ENCODE measurements at places on chromosomes 6 and 20.
A peak's percentile ranks its signal among the peaks of the same experiment; 100 is the strongest.

DNA sequence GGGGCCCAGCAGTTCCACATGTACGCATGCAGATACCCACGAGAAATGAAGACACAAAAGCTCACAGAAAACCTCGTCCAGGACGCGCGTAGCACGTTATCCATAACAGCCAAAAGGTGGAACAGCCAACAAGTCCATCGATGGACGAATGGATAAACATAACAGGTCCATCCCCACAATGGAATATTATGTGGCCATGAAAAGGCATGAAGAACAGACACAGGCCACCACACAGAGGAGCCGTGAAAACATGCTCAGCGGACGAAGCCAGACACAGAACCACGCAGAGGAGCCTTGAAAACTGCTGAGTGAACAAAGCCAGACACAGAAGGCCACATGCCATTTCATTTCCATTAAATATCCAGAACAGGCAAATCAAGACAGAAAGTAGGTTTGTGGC lies 38.0 kb downstream of the SLC2A4RG start:
- DNase-seq = no peak

DNA sequence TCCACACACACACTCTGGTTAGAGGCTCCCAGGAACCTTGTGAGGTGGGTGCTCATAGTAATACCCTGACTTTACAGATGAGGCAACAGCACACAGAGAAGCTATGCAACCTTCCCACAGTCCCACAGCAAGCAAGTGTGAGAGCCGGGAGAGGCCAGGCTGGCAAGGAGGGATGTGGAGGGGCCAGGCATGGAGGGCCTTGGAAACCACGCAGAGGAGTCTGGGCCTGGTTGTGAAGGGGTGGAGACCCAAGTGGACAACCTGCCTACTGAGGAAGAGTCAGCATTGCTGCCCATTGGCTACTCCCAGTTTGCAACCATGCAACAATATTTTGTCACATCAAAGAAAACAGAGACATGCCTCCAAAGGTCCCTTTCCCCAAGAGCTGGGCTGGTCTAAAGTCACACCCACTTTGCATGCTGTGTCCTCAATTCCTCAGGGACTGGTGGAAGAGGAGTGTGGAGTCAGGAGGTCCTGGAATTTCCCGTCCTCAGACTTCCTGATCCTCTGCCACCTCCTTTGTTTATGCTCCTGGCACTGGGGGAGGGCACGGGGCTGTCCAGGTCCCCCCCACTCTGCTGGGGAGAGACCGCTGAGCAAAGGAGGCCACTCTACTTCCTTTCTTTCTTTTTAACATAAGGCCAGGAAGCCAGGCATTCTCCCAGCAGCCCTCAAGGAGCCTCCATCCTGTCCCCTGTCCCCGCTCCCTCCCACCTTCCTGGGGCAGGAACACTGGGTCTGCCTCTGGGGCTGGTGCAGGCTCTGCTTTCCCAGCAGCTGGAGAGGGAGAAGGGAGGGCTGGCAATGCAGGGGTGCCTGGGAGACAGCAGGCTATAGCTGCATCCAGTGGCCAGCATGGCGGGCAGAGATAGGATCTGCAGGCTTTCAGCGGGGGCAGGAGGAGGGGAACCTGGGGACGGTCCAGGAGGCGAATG lies 68.3 kb downstream of the NOL4L start:
- DNase-seq = no peak

- no peak for DNase-seq
Observed at GRCh38 chr6:108123481-108123929, 42.3 kb upstream of the NR2E1 start.

DNA sequence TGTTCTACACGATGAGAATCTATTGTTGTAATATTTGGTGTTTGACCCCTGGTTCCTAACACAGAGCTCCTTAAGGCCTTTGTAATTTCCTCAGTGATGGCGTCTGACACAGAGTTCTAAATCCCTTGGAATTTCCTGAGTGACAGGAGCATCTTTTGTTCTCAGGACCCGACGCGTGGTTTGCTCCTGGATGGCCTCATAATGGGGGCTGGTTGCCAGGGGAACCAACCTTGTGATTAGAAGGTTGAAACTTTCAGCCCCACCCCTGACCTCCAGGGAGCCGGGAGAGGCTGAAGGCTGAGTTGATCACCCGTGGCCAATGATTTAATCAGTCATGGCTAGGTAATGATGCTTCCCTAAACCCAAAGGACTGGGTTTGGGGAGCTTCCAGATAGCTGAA lies 20.5 kb upstream of the ZNF133 start:
- no peak for DNase-seq

DNA sequence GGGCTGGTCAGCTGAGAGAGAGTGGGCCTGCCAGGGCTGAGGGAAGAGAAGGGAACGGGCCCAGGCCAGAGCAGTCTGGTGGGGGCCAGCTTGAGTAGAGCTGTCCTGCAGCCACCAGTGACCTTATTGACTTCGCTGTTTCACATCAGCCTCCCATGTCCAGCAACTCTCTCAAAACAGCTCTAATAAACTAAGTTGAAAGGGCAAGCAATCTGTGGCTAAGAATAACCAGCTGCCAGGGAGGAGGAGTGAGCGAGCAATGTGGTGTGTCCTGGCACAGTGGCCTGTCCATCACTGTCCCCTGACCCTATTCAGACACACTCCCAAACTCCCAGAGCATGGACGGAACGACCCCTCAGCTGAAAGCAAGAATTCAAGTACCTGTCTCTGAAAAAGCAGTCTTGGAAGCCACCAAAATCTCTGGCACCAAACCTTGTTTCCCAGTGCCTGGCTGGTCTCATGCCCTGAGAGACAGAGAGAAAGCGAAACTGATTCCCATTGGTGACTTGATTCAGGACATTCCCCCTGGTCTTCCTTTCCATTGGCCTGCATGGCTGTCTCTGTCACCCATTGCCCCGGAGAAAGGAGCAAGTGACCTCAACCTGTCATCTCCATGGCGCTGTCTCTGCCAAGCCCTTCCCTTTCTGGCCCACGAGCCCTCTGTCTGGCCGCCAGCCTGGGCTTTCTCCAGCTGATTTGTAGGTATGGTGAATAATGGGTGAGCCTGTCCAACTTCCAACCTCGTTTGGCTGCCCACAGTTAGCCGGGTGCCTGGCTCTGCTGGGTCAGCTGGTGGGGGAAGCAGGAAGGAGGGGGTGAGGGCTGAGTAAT lies at the start of gene DDO:
Gene DDO, minus strand, starts transcription at position 490 of the 831 bp plus-strand sequence. CDS start 2,113 bp downstream, outside the sequence.
- DNase-seq = no peak

DNA sequence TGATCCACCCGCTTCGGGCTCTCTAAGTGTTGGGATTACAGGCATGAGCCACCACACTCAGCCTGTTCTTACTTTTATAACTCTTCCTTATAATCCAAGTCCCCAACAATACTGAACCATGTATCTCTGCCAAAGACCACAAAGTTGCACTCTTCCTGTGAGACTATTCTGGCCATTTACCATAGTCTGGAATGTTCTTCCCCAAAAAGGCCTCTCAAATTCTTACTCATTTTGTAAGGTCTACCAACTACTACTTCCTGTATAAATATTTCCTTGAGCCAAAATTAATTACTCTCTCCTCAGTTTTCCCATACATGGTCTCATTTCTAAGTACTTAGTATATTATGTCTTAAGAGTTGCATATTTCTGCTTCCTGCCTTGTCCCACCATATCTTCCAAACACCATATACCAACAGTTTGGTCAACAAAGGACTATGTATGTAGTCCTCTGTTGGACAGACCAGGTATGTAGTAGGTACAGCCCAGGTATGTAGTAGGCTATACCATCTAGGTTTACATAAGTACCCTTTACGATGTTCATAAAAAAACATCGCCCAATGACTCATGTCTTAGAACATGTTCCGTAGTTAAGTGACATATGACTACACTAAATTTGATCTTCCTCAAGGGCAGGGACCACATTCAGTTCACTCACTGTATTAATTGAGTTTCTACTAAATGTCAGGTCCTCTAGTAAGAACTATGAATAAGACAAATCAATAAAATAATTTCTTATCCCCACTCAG lies 22.0 kb downstream of the RANBP9 start:
- DNase-seq = no peak

DNA sequence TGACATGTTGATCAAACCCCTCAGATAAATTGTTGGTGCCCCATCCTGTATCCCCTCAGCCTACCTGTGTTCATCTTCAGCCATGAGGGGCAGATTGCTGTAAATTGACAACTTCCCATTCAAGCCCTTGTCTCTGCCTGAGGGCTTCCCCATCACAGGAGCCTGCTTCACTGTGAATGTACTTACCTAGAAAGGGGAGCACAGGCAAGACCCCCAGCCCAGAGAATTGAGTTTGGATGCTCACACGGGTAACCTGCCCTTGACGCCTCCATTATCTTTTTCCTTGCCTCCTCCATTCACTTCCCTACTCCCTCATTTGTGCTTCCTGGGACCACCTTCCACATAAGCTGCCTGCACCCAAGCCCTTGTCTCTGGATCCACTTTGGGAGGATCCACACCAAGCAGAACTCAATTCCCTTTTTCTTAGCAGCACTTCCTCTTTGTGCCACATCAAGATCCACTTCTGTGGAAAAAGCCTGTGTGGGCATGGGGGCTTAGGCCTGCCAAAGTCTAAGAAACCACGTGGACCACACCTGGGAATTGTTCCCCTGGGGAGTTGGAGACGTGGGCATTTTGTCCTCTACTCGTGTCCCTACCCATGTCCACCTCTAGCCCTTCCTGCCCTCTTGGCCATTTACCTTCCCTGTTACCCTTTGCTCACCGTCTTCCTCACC lies 103.4 kb upstream of the FOXA2 start:
- DNase-seq = no peak

GRCh38 chr6:32840604-32841246 lies 2.2 kb upstream of the TAP2 start:
- DNase-seq = no peak

DNA sequence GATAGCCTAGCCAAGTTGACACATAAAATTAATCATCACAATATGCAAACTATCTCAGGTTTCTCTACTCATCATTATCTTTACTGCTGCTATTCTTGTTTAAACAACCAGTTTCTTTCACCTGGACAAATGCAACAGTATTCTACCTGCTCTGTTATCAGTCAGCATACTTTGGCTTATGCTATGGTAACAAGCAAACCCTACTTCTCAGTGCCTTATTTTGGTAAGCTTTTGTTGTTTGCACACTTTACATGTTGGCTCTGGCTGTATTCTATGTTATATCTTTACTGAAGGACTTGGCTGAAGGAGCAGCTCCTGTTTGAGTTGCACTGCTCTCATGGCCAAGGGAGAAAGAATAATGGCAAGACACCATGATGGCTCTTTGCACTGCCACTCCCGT lies 463.1 kb downstream of the EPM2A start:
- no peak for DNase-seq

DNA sequence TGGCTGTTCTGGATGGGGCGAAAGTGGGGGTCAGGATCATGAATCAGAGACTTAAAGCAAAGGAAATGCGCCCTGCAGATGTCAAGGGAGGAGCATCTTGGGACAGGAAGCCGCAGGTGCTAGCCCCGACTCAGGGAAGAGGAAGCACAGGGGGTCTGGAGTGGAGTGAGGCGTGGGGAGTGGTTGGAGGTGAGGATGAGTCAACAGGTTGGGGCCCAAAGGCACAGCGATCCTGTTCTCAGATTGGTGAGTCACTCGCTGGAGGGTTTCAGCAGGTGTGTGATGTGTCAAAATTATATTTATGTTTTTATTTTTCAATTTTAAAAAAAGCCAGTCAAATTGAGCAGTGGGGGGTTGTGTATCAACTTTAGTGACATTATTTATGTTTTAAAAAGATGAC lies 19.0 kb downstream of the PACSIN1 start:
- DNase-seq = peak; percentile 85

- peak; percentile 42 for DNase-seq
Observed at GRCh38 chr6:169783401-169783800, 32.0 kb downstream of the ERMARD start.

DNA sequence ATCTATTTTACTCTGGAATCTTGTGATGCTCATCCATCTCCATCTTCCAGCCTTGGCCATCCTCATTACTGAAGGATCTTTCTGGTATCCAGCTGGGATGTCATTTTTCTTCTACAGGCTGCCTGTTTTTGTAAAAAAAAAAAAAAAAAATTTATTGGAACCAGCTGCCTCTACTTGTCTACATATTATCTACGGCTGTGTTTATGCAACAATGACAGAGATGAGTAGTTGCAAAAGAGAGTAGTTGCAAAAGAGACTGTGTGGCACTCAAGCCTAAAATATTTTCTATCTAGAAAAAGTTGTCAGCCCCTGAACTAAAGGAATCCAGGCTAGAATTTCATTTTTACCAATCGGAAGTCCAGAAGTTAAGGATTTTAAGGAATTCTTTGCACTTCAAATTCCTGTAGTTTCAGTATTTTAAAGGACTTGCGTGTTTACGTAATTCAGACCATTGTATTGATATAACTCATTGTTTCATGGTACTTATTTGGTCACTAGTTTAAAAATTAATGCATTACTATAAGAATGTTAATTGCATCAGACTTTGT lies 38.6 kb upstream of the PLCG1 start:
- DNase-seq = no peak

- DNase-seq = peak; percentile 88
Observed at GRCh38 chr20:41003143-41003935, 25.3 kb upstream of the TOP1 start.

DNA sequence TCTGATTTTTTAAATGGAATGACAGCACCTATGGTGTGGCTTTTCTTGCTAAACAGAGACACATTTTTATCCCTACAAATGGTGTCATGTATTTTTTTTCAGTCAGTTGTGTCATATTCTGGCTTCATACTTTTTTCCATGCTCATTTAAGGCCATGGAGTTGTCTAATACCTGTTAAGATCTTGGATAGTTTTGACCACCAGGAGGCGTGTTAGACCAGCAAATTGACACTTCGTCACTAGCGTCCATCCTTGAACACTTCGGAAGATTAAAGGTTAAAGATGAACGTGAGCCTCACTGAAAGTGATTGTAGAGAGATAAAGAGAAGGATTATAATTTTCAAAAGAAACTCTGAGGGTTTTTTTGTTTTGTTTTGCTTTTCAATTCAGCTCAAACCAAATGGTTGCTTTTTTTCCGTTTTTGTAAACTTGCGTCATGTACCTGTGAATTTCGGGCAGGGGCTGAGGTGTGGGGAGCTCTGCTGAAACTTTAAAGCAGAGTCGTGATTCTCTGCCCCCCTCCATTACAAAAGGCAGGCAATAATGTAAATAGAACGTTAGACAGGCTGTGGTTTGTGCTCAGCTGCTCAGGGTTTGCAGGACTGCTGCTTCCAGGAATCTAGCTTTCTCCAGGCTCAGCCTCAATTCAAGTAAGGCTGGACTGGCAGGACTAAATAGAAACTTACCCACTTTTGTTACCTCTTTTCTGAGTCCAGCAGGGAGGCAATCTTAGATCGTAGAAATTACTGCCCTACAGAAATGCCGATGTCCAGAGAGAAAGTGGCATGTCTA lies 245.1 kb downstream of the FOXA2 start:
- DNase-seq = no peak

DNA sequence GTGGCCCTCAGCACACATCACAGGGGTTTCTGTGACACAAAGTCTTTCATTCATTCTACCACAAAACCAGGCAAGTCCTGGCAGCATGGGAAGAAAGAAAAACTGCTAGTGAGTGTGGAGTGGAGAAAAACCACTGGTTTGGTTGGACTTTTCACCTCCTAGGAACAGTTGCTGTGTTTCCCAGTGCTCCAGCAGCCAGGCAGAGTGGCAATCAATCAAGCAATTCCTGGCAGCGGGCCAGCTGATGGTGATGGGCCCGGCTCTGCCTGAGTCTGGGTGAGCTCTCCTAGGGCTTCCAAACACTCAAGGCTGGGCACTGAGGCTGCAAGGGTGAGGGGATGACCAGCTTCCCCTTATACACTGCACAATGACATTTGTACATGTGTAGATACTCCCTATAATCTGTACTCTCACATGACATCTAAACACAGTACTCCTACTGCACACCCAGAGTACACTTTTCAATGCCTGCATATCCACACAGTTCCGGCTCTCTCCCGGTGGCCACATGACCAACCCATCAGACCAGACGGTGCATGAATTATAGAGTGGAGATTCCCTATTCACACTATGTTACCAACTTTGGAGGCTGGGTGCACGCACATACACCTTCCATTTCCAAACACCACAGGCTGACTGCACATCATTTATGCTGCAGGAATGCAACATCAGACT lies 156.6 kb downstream of the UNC5CL start:
- no peak for DNase-seq

Measured in activated effector memory CD4-positive, alpha-beta T cell treated with anti-CD3 and anti-CD28 coated beads, Interleukin-2, amount 50 U/mL, for 16 hours (primary cell).